ENCODE measurements at places on chromosomes 5 and 9.

DNA sequence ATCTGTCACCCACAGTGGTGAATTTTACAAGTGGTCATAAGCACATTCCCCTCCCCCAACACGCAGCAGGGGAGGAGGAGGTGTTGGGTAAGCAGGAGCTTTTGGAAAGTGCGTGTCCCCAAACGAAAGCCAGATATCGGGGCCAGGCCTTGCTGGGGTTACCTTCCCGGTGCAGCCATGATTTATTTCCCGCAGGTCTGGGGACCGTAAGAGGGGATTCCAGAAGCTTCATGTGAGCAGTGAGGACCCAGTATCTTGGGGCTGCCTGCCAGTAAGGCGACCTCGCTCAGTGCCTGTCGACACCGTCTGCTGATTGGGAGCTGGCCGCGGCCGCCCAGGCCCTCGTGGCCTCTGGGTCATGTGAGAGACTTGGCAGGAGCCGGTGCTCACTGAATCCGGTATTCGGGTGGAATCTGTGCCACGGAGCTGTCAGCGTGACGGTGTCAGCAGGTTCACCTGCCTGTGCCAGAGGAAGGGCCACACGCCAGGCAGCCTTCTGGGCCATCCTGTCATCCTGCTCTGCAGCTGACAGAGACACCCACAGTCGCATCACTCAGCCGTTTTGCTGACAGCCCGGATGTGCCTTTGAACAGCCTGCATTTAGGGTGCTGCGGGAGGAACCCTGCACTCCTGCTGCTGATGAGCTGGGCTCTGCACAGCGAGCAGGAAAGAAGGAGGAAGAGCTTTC is 37.3 kb downstream of the SEC61B start:
- peak; percentile 43 for DNase-seq
- peaks cover 30% of the 10 kb centered on the region for H3K4me1 ChIP-seq
- H3K27ac ChIP-seq = peak overlapping the region; percentile 81
- peak overlapping the region; percentile 59 for H3K4me3 ChIP-seq
- H3K27me3 ChIP-seq = no peaks in the 10 kb centered on the region
- no peaks in the 10 kb centered on the region for H3K36me3 ChIP-seq

DNA sequence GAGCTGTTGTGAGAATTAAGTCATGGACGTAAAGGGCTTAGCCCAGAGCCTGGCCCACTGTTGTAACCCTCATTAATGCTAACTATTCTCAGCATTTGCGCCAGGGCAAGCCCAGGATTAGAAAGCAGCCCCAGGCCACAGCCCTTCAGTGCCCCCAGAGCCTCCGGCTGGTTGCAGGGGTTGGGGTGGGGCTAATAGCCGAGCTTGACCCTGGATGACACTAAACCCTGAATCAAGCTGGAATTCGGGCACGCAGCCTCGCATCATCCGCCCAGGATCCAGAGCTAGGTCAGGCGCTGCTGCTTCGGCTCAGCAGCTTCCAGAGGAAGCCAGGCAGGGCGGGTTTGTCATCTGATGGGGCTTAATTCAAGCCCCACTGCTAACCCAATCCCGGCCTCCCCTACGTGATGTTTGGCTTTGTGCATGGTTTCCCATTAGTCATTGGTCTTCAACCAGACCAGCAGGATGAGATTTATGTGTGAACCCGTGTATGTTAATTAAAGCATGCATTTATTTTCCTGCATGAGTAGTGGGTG is 1.2 kb upstream of the MEGF9 start:
- H3K27me3 ChIP-seq = no peaks in the 10 kb centered on the region
- H3K27ac ChIP-seq = no peak overlapping the region
- DNase-seq = no peak
- H3K36me3 ChIP-seq = no peaks in the 10 kb centered on the region
- peak overlapping the region; percentile 84 for H3K4me3 ChIP-seq

DNA sequence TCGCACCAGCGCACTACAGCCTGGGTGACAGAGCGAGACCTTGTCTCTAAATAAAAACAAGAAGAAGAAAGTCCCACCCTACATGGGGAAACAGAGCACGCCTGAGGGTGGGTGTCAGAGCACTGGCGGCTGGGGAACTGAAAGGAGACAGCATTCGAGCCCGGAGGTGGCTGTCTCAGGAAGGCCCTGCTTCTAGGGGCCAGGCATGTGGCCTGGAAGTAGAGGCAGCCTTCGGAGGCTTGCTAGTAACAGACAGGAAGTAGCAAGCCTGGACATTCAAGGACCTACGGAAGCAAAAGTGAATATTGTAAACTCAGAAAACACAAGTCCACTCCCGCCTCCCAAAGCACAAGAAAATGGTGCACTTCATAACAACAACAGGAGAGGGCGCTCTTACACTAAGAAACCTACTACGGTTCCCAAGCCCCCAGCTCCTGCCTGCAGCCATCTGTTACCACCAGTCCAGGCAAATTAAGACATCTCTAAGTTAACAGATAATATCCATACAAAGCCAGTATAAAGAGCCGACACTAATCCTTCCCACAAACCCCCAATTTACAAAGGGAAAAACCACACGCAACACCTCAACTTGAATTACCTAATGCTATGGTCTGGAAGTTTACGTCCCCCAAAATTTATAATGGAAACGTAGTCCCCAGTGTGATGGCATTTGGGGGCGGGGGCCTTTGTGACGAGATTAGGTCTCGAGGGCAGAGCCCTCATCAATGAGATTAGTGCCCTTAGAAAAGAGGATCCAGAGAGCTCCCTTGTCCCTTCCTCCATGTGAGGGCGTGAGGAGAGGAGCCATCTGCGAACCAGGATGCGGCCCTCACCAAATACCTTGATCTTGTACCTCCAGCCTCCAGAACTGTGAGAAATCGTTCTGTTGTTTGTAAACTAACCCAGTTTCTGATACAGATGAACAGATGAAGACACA is 7.7 kb downstream of the RASGEF1C start:
- H3K36me3 ChIP-seq = no peaks in the 10 kb centered on the region
- no peak overlapping the region for H3K27ac ChIP-seq
- no peak for DNase-seq
- no peaks in the 10 kb centered on the region for H3K4me1 ChIP-seq
- H3K4me3 ChIP-seq = no peak overlapping the region

DNA sequence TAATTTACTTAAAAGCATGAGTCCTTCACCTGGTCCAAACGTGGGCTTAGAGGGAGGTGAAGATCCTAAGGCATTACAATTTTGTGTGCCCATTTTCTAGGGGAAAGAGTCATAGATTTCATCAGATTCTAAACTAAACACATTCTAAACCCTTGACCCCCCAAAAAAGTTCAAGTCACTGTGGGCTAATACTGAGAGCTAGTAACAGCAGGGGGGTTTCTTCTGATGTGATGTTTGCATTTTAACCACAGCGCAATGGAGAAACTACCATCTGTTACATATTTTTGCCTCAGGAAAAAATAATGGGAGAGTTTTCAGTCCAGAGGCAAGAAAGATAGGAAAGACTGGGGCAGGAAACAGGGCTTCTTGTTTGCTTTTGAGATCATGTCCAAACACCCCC is 110.8 kb upstream of the SLC1A3 start:
- H3K36me3 ChIP-seq = no peaks in the 10 kb centered on the region
- H3K4me3 ChIP-seq = no peak overlapping the region
- no peak overlapping the region for H3K27ac ChIP-seq
- H3K27me3 ChIP-seq = peaks cover 4% of the 10 kb centered on the region
- H3K4me1 ChIP-seq = no peaks in the 10 kb centered on the region

GRCh38 chr5:91864962-91865361 is 481.8 kb upstream of the ARRDC3 start:
- H3K36me3 ChIP-seq = no peaks in the 10 kb centered on the region
- no peaks in the 10 kb centered on the region for H3K4me1 ChIP-seq
- no peak overlapping the region for H3K27ac ChIP-seq

- no peak for DNase-seq
- no peak overlapping the region for H3K27ac ChIP-seq
- no peak overlapping the region for H3K4me3 ChIP-seq
- H3K27me3 ChIP-seq = no peaks in the 10 kb centered on the region
- H3K36me3 ChIP-seq = no peaks in the 10 kb centered on the region
- H3K4me1 ChIP-seq = no peaks in the 10 kb centered on the region
Observed at GRCh38 chr5:114789773-114790402, 379.8 kb downstream of the TRIM36 start.

DNA sequence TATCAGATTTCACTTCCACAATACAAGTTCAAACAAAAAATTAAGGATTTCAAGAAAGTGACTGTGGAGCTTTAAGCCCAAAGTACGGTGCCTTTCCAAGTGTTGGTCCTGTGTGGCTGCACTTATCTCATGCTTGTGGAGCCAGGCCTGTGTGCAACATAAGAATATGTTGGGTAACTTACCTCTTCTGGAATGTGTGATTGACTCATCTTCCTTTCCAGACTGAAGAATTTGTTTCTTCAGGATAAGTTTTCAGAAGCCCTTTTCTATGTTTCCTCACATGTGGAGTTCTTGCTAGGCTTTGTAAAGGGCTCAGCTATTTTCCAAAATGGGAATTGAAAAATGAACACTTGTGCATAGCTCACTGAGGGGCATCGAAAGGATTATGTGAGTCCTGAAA is 485.1 kb upstream of the PAPPA start:
- no peak overlapping the region for H3K27ac ChIP-seq
- H3K4me1 ChIP-seq = no peaks in the 10 kb centered on the region
- H3K27me3 ChIP-seq = no peaks in the 10 kb centered on the region
- no peak for DNase-seq
- H3K36me3 ChIP-seq = no peaks in the 10 kb centered on the region

DNA sequence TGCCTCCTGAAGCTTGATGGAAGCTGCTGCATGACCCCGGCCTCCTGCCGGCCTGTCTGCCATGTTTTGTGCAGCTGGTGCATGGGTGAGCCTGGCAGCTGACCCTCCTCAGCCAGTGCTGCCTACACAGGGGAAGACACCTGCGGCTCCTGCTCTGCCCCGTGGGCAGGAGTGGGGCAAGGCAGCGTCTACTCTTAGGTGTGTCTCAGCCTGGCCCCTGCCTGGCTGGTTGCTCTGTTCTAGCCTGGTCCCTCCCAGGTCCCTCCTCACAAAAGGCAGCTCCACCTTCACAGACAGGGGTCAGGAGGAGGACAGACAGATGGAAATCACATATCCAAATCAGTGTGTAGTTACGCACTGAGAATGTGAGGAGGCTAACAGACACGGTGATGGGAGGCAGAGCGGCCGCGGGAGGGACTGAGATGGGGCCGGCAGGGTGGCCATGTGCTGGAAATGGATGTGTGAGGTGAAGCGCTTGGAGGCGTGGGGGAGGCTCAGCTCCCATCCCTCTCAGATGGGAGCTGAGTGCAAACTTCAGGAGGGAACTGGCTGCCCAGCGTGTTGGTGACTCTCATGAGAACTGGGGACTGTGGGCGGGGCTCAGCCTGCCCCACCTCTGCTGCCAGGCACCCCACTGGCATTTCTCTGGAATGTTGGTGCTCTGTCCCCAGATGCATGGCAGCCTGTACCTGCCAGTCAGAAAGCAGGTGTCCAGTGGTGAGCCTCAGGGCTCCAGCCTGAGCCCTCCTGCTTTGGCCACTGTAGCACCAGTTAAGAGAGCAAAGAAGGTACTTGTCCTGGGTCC is 43.4 kb downstream of the PPARGC1B start:
- H3K4me1 ChIP-seq = peaks cover 7% of the 10 kb centered on the region
- peaks cover 7% of the 10 kb centered on the region for H3K36me3 ChIP-seq
- no peak overlapping the region for H3K27ac ChIP-seq
- DNase-seq = no peak

GRCh38 chr9:133031130-133031422 is 279 bp downstream of the GTF3C5 start:
- peaks cover 14% of the 10 kb centered on the region for H3K36me3 ChIP-seq
- no peaks in the 10 kb centered on the region for H3K27me3 ChIP-seq
- H3K4me3 ChIP-seq = peak overlapping the region; percentile 96
- no peak for DNase-seq

GRCh38 chr5:94944160-94944559 is 325.7 kb downstream of the SLF1 start:
- no peak overlapping the region for H3K4me3 ChIP-seq
- no peaks in the 10 kb centered on the region for H3K36me3 ChIP-seq

DNA sequence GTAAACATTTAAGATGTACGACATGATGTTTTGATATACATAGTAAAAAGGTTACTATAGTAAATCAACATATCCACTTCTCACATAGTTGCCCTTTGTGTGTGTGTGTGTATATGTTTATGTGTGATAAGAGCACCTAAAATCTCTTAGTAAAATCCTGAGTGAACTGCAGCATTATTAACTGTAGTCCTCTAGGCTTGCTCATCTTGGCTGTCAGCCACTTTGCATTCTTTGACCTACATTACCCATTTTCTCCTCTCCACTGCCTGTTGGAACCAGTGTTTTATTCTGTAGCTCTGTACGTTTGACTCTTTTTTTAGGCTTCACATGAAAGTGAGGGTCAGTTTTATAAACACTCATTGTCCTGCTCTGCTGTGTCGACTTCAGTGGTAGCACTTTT is 24.4 kb downstream of the C5orf22 start:
- H3K27ac ChIP-seq = no peak overlapping the region
- no peak overlapping the region for H3K4me3 ChIP-seq
- H3K27me3 ChIP-seq = no peaks in the 10 kb centered on the region
- H3K4me1 ChIP-seq = peaks cover 5% of the 10 kb centered on the region
- DNase-seq = no peak

GRCh38 chr9:132901858-132902831 is 23.4 kb downstream of the SPACA9 start:
- H3K27me3 ChIP-seq = no peaks in the 10 kb centered on the region
- H3K27ac ChIP-seq = no peak overlapping the region
- peaks cover 19% of the 10 kb centered on the region for H3K36me3 ChIP-seq
- no peak overlapping the region for H3K4me3 ChIP-seq
- peaks cover 8% of the 10 kb centered on the region for H3K4me1 ChIP-seq

- DNase-seq = no peak
- no peak overlapping the region for H3K27ac ChIP-seq
- no peaks in the 10 kb centered on the region for H3K27me3 ChIP-seq
- no peaks in the 10 kb centered on the region for H3K36me3 ChIP-seq
Observed at GRCh38 chr9:84519413-84519812, 150.1 kb upstream of the NTRK2 start.

GRCh38 chr5:6584101-6584645 is 48.7 kb downstream of the NSUN2 start:
- H3K27me3 ChIP-seq = peaks cover 49% of the 10 kb centered on the region
- H3K4me3 ChIP-seq = peak overlapping the region; percentile 43
- no peaks in the 10 kb centered on the region for H3K4me1 ChIP-seq
- no peak overlapping the region for H3K27ac ChIP-seq
- DNase-seq = no peak

DNA sequence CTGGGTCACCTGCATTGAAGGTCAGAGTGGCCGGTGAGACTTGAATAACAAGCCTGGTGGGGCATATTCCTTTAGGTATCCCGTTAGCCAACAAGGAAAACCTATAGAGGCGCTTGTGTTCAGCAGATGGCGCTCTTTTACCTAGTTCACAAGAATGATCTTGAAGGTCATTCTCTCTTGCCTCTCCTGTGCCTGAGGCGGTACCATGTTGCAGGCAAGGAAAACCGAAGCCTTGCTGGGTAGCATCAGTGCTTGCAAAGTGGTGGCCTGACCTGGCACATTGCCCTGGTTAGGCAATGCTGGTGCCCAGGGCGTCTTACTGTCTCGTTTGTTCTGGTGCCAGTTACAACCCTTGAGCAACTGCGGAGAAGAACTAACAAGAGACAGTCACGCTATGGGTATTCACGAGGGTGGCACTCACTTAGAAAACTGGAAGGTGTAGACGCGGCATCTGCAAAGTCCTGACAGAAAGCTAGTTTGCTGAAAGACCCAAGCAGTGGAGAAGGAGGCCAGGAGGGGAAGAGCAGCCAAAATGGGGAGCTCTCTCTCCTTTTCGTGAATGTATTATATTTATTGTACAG is 56.7 kb downstream of the AOPEP start:
- no peaks in the 10 kb centered on the region for H3K36me3 ChIP-seq
- H3K4me1 ChIP-seq = peaks cover 20% of the 10 kb centered on the region
- H3K27me3 ChIP-seq = no peaks in the 10 kb centered on the region
- no peak overlapping the region for H3K27ac ChIP-seq
- no peak overlapping the region for H3K4me3 ChIP-seq
- DNase-seq = peak; percentile 11

- no peak overlapping the region for H3K4me3 ChIP-seq
- DNase-seq = no peak
- peaks cover 31% of the 10 kb centered on the region for H3K4me1 ChIP-seq
- H3K27ac ChIP-seq = no peak overlapping the region
- no peaks in the 10 kb centered on the region for H3K36me3 ChIP-seq
Observed at GRCh38 chr9:130766021-130766926, 68.8 kb upstream of the ABL1 start.

Measured in activated T-helper 1 cell treated with anti-CD3 and anti-CD28 coated beads, Interleukin-12 subunit alpha, Interleukin-12 subunit beta, Interleukin-2, Interleukin-4 antibody, amounts not matched to agents 30 ng/mL and 10 ng/mL and 1 ng/mL, durations not matched to agents 14 hours and 24 hours and 36 hours (primary cell).